Central memory CD8-positive, alpha-beta T cell (primary cell): ENCODE measurements at places on chromosomes 2 and 18.

DNA sequence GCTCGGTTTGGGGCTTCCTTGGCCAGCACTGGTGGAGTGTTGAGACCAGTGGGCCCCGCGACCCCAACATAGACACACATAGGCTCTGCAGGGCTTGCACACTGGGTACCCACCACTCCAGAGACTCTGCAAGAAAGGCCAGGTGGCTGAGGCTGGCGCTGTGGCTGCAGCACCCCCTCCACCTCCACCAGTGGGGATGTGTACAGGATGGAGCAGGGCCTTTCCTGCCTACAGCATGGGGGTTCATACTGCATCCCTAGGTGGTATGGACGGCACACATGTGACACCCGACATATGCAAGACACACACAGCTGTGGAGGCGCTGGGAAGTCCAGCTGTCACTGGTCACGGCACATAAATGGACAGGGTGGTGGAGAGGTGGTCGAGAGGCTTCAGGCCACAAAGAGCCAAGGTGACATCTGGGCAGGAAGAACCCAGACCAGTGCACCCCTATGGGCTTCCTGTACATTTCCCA, 1.3 kb downstream of the RNPEPL1 start:
- no peak for DNase-seq
- peaks cover 65% of the 10 kb centered on the region for H3K4me1 ChIP-seq
- peak overlapping the region; percentile 84 for H3K4me3 ChIP-seq
- H3K27me3 ChIP-seq: no peaks in the 10 kb centered on the region
- H3K36me3 ChIP-seq: peaks cover 30% of the 10 kb centered on the region
- peak overlapping the region; percentile 36 for H3K27ac ChIP-seq

GRCh38 chr2:61550375-61551209, 12.4 kb upstream of the XPO1 start:
- no peaks in the 10 kb centered on the region for H3K36me3 ChIP-seq
- H3K4me3 ChIP-seq: no peak overlapping the region
- H3K4me1 ChIP-seq: no peaks in the 10 kb centered on the region
- DNase-seq: no peak
- no peak overlapping the region for H3K27ac ChIP-seq
- no peaks in the 10 kb centered on the region for H3K27me3 ChIP-seq

GRCh38 chr2:240933048-240933965, 27.2 kb downstream of the CROCC2 start:
- H3K27me3 ChIP-seq: peaks cover 21% of the 10 kb centered on the region
- H3K36me3 ChIP-seq: no peaks in the 10 kb centered on the region
- H3K27ac ChIP-seq: no peak overlapping the region
- DNase-seq: no peak
- no peak overlapping the region for H3K4me3 ChIP-seq
- H3K4me1 ChIP-seq: no peaks in the 10 kb centered on the region

DNA sequence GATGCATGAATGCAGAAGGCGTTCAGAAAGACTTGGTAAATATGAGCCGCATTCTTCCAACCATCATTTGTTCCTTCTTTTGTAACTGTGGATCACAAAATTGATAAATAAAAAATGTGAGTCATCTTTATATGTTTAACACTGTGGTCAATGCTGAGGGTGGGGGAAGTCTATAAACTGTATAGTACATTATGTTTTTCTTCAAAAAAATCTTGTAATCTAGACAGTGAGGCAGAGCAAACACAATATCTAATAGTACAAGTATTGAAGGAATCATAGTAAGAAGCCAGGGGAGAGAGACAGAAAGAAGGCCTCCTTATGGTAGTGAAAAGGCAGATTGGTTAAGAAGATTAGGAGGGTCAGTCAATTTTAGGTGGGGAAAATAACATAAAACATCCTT, 30.7 kb upstream of the CALCRL start:
- H3K27me3 ChIP-seq: no peaks in the 10 kb centered on the region
- DNase-seq: no peak
- H3K27ac ChIP-seq: no peak overlapping the region
- no peaks in the 10 kb centered on the region for H3K4me1 ChIP-seq
- H3K4me3 ChIP-seq: no peak overlapping the region

- DNase-seq: no peak
- no peaks in the 10 kb centered on the region for H3K36me3 ChIP-seq
- H3K27ac ChIP-seq: no peak overlapping the region
- H3K27me3 ChIP-seq: no peaks in the 10 kb centered on the region
These were observed 731.7 kb upstream of the ZNF804A start for GRCh38 chr2:183866666-183867065.

DNA sequence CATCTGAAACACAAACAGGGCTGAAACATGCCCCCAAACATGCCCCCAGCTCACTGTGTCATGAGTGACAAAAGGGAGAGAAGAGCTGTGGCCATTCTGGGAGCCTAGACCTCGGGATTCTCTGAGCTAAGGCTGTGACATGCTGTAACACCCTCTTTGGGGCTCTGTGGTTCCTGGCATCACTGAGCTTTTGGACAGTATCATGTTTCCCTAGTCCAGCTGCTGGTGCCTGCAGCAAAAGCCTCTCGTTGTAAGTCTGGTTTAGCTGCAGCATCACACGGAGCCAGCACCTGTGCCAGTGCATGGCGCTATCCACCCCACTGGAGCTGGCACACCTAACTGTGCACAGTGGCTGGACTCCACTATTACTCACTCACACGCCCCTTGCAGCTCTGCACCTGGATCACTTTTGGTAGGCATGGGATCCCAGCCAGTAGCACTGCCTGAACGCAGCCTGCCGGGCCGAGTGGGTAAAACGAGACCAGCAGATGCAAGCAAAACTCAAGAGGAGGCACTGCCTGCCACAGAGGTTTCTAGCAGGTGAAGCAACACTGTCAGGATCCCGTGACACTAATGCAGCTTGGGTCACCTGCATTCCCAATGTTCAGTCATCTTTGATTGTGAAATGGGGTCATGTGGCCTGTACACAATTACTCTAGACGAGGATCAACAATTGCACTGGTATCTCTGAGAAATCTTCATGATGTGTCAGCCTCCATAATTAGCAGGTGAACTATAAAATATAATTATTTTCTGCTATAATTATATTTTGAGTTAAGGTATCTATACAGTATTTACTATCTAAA, 547.2 kb downstream of the ZNF804A start:
- DNase-seq: no peak
- no peak overlapping the region for H3K27ac ChIP-seq

DNA sequence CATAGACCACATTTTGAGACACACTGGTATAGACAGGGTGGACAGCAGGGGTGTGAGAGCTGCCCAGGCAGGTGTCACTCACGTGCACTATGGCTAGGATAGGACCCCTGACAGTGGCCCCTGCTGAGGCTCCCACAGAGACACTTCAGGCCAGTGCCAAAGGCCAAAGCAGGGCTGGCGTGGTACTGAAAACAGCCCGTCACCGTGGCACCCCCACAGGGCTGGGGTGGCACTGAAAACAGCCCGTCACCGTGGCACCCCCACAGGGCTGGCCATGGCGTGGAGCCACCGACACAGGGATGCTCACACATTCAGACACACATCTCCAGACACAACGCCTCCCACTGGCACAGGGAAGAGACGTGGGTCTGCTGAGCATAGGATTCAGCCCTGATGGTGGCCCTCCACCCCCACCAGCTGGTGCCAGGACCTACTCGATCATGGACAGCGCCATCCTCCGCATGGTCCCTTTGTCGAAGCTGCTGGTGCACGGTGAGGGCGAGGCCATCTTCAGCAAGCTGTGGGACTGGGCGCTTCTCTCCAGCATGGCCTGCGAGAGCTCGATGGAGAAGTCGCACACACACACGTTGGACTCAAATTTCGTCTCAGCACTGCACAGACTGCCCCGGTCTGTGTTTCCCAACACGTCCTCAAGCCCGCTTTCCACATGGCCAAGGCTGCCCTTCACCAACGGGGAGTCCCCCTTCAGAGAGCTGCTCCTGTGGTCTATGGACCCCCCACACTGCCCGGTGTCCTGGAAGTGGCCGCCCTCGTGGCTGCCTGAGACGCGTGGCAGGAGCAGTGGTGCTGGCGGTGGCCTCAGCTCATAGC, 34.1 kb downstream of the ANKMY1 start:
- no peak overlapping the region for H3K27ac ChIP-seq
- no peak overlapping the region for H3K4me3 ChIP-seq

- no peak overlapping the region for H3K4me3 ChIP-seq
- peaks cover 3% of the 10 kb centered on the region for H3K36me3 ChIP-seq
- peaks cover 10% of the 10 kb centered on the region for H3K27me3 ChIP-seq
- no peak overlapping the region for H3K27ac ChIP-seq
- DNase-seq: no peak
These were observed 41.7 kb downstream of the SUMO1 start for GRCh38 chr2:202196727-202197126.

DNA sequence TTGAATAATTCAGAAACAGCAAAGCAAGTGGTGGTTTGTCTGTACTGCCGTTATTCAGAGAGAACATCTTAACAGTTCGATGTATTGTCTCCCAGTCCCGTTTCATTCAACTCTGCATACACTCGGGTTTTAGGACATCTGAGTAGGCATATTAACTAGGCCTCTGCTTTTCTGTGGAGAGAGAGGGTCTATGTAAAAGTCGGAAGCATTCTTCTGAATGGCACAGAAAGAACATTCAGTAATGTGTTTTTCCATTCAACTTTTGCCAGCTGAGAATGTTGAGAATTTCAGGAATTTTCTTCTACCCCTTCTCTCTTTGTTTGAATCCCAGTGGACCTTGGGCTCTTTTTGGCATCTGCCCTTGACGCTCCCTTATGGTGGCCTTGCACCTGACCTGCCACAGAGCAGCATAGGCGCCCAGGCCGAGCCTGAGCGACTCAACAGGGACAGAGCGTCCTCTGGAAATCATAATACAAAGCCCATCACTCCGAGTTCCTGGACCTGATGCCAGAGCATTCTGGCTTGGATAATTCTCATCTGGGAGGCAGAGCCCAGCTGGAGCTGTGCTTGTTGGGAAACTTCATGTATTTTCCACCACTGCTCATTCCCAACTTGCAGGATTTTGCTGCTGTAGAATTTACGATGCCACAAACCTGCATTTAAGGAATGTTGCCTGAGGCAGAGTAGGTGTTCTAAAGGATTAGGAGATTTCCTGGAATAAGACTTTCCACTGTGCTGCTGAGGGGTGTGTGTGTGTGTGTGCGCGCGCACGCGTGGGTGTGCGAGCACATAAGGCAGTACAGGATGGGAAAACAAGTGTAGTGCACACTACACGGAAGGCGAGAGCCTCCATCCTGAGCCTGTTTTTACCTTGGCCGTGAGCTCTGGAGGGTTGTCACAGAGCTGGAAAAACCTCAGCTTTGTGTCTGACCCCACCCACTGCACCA, 77.2 kb upstream of the TXNDC2 start:
- peaks cover 33% of the 10 kb centered on the region for H3K27me3 ChIP-seq
- no peaks in the 10 kb centered on the region for H3K4me1 ChIP-seq
- H3K36me3 ChIP-seq: peaks cover 1% of the 10 kb centered on the region
- H3K4me3 ChIP-seq: no peak overlapping the region
- no peak for DNase-seq

- DNase-seq: no peak
- no peaks in the 10 kb centered on the region for H3K36me3 ChIP-seq
- H3K4me1 ChIP-seq: peaks cover 8% of the 10 kb centered on the region
- H3K4me3 ChIP-seq: no peak overlapping the region
- peaks cover 30% of the 10 kb centered on the region for H3K27me3 ChIP-seq
These were observed 224.0 kb upstream of the TANK start for GRCh38 chr2:160936044-160936806.

DNA sequence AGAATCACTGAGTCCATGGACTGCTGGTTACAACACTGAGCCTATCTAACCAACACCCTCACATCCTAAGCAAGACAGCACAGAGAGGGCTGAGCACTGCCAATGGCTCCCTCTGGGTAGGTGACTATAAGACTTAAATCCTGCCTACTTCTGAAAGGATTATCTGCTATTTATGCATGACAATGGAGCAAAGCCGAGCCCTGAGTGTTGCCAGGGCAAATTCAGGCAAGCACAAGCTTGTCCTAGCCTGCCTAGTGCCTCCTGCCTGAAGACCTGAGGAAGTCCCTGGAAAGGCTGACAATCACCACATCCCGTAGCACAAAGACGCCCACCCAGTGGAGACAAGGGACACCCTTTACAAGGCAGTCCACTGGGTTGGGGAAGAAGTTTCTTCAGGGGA, 129.7 kb downstream of the OSR1 start:
- no peaks in the 10 kb centered on the region for H3K36me3 ChIP-seq
- H3K27me3 ChIP-seq: no peaks in the 10 kb centered on the region
- DNase-seq: no peak
- no peak overlapping the region for H3K27ac ChIP-seq
- H3K4me1 ChIP-seq: no peaks in the 10 kb centered on the region

- DNase-seq: no peak
- H3K4me3 ChIP-seq: no peak overlapping the region
- H3K27ac ChIP-seq: peak overlapping the region; percentile 93
- H3K36me3 ChIP-seq: peaks cover 4% of the 10 kb centered on the region
These were observed 43.7 kb downstream of the CDC42EP3 start for GRCh38 chr2:37627710-37628109.

- no peaks in the 10 kb centered on the region for H3K27me3 ChIP-seq
- no peak overlapping the region for H3K27ac ChIP-seq
- DNase-seq: no peak
- H3K36me3 ChIP-seq: peaks cover 13% of the 10 kb centered on the region
These were observed 80.8 kb upstream of the NFATC1 start for GRCh38 chr18:79314838-79315388.

GRCh38 chr2:23376972-23377371, 8.0 kb upstream of the KLHL29 start:
- no peak overlapping the region for H3K27ac ChIP-seq
- H3K27me3 ChIP-seq: peaks cover 45% of the 10 kb centered on the region
- no peaks in the 10 kb centered on the region for H3K36me3 ChIP-seq
- H3K4me1 ChIP-seq: peaks cover 11% of the 10 kb centered on the region
- H3K4me3 ChIP-seq: no peak overlapping the region

DNA sequence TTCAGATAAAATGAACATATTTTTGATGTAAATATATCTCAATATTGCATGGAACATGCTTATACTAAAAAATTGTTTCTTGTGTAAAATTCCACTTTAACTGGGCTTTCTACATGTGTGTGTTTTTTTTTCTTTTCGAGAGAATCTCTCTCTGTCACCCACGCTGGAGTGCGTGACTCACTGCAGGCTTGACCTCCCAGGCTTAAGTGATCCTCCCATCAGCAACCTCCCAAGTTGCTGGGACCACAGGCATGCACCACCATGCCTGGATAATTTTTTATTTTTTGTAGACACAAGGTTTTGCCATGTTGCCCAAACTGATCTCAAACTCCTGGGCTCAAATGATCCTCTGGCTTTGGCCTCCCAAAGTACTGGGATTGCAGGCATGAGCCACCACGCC, 254.6 kb downstream of the LOXHD1 start:
- peaks cover 38% of the 10 kb centered on the region for H3K27me3 ChIP-seq
- H3K4me3 ChIP-seq: no peak overlapping the region
- H3K36me3 ChIP-seq: peaks cover 5% of the 10 kb centered on the region
- DNase-seq: no peak
- H3K27ac ChIP-seq: no peak overlapping the region

GRCh38 chr2:191197096-191197495, 46.3 kb upstream of the STAT4 start:
- H3K4me1 ChIP-seq: peaks cover 35% of the 10 kb centered on the region
- H3K4me3 ChIP-seq: no peak overlapping the region
- peaks cover 2% of the 10 kb centered on the region for H3K36me3 ChIP-seq
- no peak overlapping the region for H3K27ac ChIP-seq
